ENCODE measurements at places on chromosomes 1 and 21.

- no peak for DNase-seq
Measured at GRCh38 chr1:117147856-117148588, 26.5 kb upstream of the TRIM45 start.

- DNase-seq: no peak
Measured at GRCh38 chr1:95233319-95233736, 682 bp upstream of the RWDD3 start.

DNA sequence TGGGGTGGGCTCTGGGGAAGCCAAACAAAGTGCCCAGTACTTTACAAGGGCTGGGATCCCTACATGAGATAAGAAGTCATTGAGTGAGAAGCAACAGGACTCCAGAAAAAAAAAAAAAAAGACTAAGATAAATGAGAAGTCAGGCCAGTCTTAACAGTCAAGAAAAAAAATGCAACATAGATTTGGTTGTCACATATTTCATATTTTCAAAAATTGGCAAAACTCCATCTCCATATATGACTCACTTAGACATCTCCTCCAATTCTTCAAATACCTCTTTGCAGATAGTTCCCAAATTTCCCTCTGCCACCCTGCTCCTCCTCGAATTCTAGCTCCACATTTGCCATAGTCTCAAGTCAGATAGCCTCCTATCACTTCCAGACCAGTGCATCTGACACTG, 20.9 kb upstream of the SIPA1L2 start:
- no peak for DNase-seq

GRCh38 chr1:200316148-200316803, 93.6 kb downstream of the ZNF281 start:
- DNase-seq: no peak

GRCh38 chr1:208599063-208599462, 354.9 kb upstream of the PLXNA2 start:
- DNase-seq: no peak

GRCh38 chr1:37096523-37096922, 62.2 kb upstream of the GRIK3 start:
- DNase-seq: no peak

- DNase-seq: no peak
Measured at GRCh38 chr1:58762806-58763205, 21.0 kb downstream of the JUN start.

DNA sequence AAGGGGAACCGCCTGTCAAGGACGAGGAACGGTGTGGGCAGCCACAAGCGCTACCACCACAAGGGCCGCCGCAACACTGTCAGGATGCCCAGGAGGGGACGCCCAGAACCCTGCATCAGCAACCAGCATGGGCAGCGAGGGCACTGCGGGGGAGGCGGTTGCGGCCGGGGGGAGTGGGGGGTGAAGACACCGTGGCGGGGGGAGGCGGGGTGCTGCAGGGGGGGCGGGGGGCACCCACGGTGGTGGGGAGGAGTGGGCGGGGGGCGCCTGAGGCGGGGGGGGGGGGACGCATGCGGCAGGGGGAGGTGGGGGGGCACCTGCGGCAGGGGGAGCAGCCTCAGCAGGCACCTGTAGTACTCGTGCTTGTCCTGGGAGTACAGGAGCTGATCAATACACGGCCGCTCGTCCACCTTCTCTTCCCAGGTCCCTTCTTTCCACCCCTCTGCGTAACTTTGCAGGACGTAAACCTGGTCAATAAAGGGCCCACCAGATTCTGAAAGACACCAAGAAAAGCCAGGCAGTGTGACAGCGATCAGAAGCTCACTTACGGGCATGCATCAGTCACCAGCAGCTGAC, 4.6 kb downstream of the POFUT2 start:
- DNase-seq: no peak

GRCh38 chr1:97314685-97315084, 593.1 kb downstream of the PTBP2 start:
- no peak for DNase-seq

GRCh38 chr1:24435782-24436365, 20.3 kb downstream of the NIPAL3 start:
- DNase-seq: no peak

GRCh38 chr21:44291078-44291935, 5.6 kb downstream of the AIRE start:
- no peak for DNase-seq

- no peak for DNase-seq
Measured at GRCh38 chr1:172999349-172999748, 51.4 kb downstream of the TNFSF18 start.

GRCh38 chr1:93471911-93472310, 24.0 kb downstream of the FNBP1L start:
- no peak for DNase-seq
